ENCODE measurements at places on chromosomes 2 and 18. TPM values are rescaled to one million over a fixed set of nuclear protein-coding genes. Genes with fewer than 3 reads are reported as not detected.

SERPINB3 gene
- polyA plus RNA-seq = not detected

HOXD13 gene
- polyA plus RNA-seq = not detected

MC5R gene
- polyA plus RNA-seq = not detected

PROC gene
- polyA plus RNA-seq = not detected

TMEM37 gene
- polyA plus RNA-seq = not detected

Measured in IgD-negative memory B cell (primary cell).